Muscle of leg (tissue), 16 donors: ENCODE measurements at places on chromosomes 6 and 20. TPM values are rescaled to one million over a fixed set of nuclear protein-coding genes. Genes with fewer than 3 reads are reported as not detected.

GRCh38 chr6:69555088-69555638 lies 241.6 kb downstream of the LMBRD1 start:
- no peak for DNase-seq
- no peaks in the 10 kb centered on the region for H3K36me3 ChIP-seq
- H3K4me3 ChIP-seq, result no peak overlapping the region
- no peak overlapping the region for H3K27ac ChIP-seq
- H3K4me1 ChIP-seq, result no peaks in the 10 kb centered on the region

DNA sequence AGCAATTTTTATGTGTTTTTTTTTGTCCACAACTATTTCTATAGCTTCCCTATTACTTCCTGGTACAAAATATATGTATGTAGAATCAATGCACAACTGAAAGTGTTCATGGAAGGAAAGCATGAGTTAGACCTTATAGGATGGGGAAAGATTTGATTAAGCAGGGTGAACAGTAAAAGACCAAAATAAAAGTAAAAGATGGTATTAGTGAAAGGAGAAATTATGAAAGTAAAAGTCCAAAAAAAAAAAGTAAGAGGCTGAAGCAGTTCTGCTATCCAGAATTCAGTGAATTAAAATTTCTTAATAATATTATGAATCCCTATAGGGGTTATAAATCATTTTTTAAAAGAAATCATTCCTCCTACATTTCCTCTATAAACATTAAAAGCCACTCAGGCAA lies 114.3 kb downstream of the EPHA7 start:
- no peaks in the 10 kb centered on the region for H3K36me3 ChIP-seq
- no peaks in the 10 kb centered on the region for H3K4me1 ChIP-seq
- H3K27ac ChIP-seq, result no peak overlapping the region

DNA sequence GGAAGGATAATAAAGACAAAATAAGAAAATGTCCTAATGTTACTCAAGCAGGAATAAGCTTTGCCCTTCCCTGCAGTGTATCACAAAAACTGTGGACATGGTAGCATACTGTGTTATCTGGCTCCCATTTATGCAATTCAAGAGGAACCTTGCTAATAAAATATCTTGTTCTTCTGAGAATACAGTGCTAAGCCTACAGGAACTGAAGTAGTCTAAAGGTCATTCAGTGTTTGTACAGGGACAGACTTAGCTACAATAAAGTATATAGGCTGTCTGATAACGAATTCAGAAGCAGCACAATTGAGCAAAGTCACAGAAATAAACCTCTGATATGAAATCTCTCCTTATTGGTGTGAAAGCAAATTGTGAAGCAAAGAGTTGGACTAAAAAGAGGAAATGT lies 59.6 kb upstream of the SDHAF4 start:
- no peak for DNase-seq
- H3K27me3 ChIP-seq, result no peaks in the 10 kb centered on the region
- H3K4me1 ChIP-seq, result no peaks in the 10 kb centered on the region
- peaks cover 2% of the 10 kb centered on the region for H3K36me3 ChIP-seq
- H3K27ac ChIP-seq, result no peak overlapping the region

- peak within 1 kb of the TSS; percentile 93 for H3K27ac ChIP-seq
- no peaks in the 10 kb centered on the region for H3K36me3 ChIP-seq
- peak; percentile 99 for DNase-seq
- peaks cover 13% of the 10 kb centered on the region for H3K4me1 ChIP-seq
These were observed at the start of gene RNGTT for GRCh38 chr6:88963139-88964090. TSS of gene RNGTT (minus strand) at chr6:88963618. CDS start at chr6:88963409, 209 bp downstream.

Gene MTHFD1L
- total RNA-seq, result 17.3 TPM
